ENCODE measurements at places on chromosomes 5 and 9.

DNA sequence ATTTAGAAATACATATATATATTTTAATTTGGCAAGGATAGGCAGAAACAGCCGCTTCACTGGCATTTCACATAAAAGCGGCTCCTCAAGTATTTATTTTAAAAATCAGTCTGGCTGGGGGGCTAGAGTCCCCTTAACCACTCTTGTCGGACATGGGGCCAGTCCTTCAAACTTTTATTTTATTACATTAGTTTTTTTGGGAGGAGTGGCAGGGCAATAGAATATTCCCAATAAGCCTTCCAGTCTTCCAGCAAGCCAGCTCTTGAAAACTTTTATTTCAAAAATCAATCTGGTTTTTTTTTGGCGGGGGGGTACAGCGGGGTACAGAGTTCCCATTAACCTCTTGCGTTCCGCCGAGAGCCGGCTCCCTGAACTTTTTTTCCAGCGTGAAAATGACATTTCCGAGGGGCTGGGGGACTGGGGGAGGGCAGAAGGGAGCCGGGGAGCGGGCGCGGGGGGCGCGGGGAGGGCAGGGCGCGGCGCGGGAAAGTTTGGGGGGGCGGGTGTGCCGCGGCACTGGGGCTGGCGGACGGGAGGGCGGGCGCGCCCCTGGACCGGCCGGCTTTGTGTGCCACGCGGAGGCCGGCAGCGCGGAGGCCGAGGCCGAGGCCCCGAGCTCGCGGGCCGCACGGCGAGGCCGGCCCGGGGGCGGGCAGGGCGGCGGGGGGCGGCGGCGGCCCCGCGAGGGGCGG lies 504 bp upstream of the ZNF618 start:
- DNase-seq, result peak; percentile 54

DNA sequence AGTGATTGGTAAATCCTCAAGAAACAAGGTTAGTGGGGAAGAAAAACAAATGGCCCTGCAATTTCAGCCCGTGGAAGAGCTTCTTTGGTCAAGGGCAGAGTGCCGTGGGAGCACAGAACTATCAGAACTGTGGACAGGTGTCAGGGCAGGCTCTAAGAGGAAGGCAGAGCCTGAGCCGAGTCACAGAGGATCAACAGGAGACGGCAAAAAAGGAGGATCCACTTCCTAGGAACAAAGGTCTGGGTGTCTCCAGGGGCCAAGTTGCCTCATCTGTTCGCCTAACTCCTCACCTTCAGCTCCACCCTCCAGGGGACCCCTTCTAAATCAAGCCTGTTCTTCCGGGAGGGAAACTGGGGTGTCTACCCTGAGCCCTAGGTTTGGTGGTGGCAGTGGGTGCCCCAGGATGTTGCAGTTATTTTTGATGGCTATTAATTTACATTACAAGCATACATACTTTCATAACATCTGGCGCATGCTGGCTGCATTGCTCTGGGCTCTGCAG lies 88.0 kb downstream of the FEM1C start:
- DNase-seq, result no peak

- no peak for DNase-seq
Observed at GRCh38 chr9:17994695-17995425, 416.0 kb downstream of the SH3GL2 start.

DNA sequence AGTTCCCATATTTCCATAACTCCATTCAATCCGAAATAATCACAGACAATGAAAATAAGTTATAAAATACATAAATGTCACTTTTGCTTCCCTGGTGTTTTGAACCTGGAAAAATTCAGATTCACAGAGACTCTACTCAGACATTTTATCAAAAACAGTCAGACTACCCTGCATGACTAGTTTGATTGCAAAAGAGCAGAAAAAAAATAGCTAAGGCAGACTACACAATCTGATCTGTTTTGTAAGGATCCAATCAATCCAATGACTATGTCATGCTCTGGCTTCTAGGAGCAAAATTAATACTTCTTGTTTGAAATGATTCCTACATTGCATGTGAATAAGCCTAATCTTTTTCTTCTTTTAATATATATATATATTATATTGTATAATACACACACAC lies 1262.6 kb downstream of the EFNA5 start:
- no peak for DNase-seq

DNA sequence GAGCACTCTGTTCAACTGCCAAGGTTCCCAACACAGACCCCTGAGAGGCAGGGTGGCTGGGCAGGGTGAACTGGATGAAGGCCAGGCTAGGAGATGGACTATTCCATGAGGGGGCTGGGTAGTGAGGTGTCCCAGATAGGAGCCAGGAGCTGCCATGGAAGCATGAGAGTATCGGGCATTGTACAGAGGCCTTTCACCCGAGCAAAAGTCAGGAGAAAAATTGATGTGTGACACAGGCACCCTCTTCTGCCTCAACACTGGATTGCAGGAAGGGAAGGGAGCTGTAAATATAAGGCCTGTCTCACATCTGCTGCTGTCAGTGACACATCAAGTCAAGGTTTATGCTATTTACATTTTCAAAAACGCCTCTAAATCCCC lies 74.6 kb downstream of the UBAP1 start:
- peak; percentile 26 for DNase-seq

DNA sequence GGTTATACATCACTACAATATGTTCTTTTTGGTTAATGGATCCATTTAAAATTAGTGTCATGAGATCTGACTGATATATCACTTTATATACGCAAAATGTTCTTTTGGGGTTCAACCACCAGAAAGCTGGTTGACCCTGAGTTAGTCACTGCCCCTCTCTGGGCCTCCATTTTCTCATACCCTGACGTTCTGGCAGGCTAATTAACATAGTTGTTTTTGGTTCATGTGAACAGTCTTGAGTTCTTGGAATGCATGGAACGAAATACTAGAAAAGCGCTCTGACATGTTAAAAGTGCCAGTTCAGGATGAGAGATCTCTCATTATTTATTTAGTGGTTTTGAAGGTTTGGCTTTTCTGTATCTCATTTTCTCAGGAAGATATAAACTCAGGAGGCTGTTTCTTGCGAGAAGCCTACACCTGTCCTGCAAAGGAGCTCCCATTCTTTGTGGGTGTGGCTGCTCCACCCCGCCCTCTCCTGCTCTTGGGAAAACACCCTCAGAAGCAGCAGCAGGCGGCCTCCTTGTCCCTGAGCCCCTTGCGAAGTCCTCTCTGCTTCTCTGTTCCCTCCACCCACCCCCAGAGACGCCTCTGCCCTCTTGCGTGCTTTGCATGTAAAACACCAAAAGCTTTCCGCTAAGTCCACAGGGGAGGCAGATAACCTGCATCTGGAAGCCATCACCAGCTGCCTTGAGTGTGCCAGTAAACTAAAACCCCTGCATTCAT lies 302.4 kb upstream of the PANK3 start:
- DNase-seq, result no peak

DNA sequence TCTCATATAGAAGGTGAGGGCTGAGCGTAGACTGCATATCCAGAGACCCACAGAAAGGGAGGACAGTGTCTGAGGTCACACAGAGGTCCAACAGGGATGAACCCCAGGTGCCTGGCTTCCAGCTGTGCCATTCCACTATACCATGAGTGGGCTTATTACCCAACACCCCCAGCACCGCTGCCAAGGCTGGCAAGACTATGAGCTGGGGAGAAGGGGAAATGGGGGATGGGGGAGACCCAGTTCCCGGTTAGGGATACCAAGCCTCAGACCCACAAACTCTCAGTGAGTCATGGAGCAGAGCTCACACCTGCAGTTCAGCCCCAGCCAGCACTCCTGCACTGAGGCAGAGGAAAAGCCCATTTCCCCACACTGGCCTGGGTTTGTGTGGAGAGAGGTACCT lies 106.4 kb downstream of the PSD2 start:
- DNase-seq, result no peak
